ENCODE measurements at places on chromosomes 7 and 10.

- DNase-seq: no peak
Observed at GRCh38 chr7:158816271-158816670, 13.0 kb downstream of the ESYT2 start.

- DNase-seq: no peak
Observed at GRCh38 chr7:121099572-121099971, 111.1 kb downstream of the CPED1 start.

DNA sequence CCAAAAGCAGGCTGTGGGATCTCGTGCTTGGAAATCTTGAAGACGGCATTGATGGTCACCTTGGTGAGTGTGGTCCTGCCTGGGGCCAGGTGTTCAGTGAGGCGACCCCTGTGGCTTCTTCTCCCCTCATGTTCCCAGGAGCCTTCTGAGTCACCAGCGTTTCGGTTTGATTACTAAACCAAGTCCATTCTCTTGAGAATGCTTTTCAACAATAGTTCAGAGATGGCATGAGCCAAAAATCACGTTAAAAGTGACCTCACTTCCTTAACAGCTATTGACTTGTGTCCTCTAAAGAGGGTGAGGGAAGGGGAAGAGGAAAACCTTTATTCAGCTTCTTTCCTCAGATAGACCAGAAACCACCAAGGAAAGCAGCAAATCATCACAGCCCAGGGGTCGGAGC lies 315.2 kb downstream of the GATA3 start:
- DNase-seq: no peak

DNA sequence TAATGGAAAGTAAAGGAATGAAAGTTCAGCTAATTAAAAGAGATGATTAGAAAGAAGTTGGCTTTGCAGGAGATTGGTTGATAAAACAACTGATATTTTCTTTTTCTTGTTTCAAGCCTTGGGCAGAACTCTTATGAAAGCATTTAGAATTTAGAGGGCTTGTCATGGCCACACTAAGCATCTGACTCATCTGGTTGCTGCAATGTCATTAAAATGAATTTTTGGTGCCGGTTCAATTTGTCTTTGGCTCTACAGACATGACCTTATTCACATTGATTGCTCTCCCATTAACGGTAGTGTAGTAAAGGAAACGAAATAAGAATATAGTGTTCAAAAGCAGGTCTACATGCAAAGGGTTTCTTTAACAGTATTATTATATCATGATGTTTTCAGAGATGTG lies 1012.4 kb upstream of the C7orf33 start:
- DNase-seq: no peak

DNA sequence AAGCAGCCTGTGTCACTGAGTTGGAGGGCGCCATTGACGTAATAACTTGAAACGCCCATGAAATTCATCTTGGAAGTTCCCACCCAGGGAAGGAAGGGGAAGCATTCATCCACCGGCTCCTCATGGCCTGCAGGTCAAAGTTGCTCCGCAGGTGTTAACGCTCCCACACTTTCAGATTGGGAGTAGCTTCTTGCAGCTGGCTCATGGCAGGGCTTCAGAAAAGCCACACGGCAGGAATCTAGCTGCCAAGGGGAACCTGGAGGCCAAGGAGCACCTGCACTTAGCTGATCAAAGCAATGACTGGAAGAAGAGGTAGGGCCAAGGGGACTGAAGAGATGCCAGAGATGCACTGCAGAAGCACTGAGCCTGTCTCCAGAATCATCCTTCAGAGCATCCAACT lies 203.2 kb downstream of the ARHGAP12 start:
- DNase-seq: no peak

GRCh38 chr7:16129431-16130110 lies 291.8 kb downstream of the CRPPA start:
- DNase-seq: no peak

DNA sequence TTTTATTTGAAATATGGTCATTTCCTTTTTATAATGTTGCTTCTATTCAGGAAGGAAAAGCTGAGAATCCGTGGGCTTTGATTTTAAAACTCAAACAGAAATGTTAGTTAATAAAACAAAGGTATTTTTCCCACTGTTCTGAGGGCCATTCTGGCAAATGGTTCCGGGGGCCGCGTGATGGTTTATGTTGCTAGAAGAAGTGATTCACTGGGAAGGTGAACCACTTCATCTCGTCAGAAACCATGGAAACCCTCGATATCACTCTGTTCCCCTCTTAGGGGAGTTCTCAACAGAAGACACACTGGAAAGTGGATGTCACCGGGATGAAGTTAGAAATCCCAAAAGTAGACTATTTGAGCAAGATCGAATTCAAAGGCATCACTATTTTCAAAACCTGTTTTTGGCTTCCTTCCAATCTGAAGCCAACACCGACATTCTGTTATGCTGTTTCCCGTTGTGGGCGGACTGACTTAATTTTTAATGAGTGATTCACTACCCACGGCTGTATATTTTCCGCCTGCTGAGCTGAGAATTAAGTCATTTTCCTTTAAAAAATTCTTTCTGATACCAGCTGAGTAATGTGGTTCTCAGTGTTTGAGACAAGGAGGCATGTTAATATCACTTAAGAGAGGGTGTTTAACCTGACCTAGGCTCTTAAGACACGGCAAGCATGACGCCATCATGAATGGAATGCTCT lies 84.1 kb downstream of the PTPRE start:
- no peak for DNase-seq

DNA sequence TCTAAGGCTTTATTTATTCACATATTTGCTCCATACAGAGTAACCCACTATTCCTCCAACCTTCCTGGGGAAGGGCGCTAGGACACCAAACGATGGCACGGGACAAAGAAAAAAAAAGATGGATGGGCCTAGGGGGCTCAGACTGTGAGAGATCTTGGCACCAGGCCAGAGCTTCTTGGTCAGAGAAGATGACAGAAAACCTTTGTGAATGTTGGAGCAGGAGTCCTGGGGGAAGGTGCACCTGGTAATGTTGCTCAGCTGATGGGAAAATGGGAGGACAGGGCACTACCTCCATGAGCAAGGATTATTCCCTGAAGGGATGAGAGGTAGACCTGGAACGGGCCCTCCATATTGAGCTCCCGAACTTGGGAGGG lies 1.4 kb upstream of the SH3PXD2A start:
- DNase-seq: no peak

GRCh38 chr7:38220452-38220851 lies 42.4 kb downstream of the STARD3NL start:
- DNase-seq: no peak

DNA sequence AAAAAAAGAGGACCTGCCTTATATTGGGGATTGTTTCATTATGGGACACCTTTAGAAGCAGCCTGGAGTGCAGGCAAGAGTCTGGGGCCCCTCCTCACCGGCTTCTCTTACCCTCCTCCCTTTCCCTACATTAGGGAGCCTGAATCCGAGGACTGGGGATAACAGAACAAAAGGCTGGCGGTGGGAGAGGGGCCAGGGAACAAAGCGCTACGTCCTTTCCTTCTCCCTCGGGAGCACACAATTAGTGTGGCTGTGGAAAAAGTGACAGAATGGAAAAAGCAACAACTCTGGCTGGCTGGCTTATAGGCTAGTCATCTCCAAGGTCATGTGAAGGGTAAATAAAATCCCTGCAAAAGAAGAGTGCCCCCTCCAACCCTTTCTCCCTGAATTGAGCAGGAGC lies 74.7 kb downstream of the LSM5 start:
- no peak for DNase-seq

- DNase-seq: no peak
Observed at GRCh38 chr7:91657483-91658071, 222.9 kb downstream of the MTERF1 start.

- no peak for DNase-seq
Observed at GRCh38 chr10:48765039-48765438, 80.4 kb downstream of the WDFY4 start.

- DNase-seq: no peak
Observed at GRCh38 chr10:29471544-29471859, 163.3 kb downstream of the SVIL start.

DNA sequence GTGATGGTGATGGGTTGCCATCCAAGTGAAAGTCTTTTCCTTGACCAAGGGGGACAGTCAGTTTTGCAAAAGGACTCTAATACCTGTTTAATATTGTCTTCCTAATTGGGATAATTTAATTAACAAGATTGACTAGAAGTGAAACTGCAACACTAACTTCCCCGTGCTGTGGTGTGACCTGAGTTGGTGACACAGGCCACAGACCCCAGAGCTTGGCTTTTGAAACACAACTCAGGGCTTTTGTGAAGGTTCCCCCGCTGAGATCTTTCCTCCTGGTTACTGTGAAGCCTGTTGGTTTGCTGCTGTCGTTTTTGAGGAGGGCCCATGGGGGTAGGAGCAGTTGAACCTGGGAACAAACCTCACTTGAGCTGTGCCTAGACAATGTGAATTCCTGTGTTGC lies 6.9 kb downstream of the PPIF start:
- DNase-seq: no peak
